ENCODE measurements at places on chromosomes 6 and 20.

DNA sequence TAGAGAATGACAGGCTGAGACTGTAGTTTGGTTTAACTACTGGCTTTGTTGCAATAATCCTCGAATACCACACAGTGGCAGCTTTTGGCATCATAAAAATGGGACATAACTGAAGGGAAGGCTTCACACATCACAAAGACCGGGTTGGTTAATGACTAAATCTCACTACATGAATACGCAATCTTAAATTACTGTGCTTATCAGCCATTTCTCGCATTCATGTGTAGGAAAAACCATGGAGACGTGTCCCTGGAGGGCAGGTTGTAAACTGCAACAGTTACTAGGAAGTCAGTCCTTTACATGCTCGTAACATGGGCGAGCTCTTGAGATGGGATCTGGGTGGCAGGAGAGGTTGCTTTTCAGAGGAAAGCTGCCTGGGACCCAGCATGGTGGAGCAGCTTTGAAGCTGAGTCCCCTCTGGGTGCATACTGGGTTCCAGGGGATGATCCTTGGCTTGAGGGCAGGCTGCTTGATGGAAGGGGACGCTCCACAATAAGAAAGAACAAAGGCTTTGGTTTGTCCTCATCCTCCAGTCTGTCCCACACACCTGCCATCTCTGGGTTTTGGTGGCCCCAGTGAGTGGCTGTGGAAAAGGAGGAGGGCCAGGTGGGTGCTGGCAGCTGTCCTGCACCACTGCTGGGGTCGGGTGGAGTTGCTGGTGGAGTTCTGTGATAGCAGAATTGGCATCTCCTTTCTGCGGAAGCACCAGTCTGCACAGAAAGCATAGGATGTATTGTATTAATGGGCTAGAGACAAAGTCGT is 2.1 kb downstream of the RPS21 start:
- DNase-seq: no peak
- H3K36me3 ChIP-seq: no peaks in the 10 kb centered on the region
- peaks cover 23% of the 10 kb centered on the region for H3K4me1 ChIP-seq
- H3K4me3 ChIP-seq: no peak overlapping the region

- H3K4me1 ChIP-seq: no peaks in the 10 kb centered on the region
- no peaks in the 10 kb centered on the region for H3K27me3 ChIP-seq
- no peak for DNase-seq
- no peaks in the 10 kb centered on the region for H3K36me3 ChIP-seq
- no peak overlapping the region for H3K27ac ChIP-seq
These were observed 11.1 kb downstream of the MAP1LC3A start for GRCh38 chr20:34569598-34569997.

DNA sequence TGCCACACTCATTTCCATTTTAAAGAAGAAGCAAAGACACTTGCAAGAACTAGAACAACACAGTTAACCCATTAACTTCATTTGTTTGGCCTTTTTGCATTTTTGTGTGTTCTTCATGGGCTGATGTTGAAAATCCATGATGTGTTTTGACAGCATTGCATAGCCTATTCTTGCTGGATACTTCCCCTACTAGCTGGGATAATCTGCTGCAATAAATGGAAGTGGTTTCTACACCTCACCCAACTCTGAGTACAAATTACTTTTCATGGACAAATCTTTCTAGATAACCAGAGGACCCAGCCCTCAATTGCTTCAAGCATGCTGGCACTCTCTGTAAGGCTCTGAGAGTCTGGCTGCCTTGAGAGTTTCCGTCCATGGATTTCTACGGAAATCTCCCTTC is 26.5 kb downstream of the CST9L start:
- H3K36me3 ChIP-seq: no peaks in the 10 kb centered on the region
- DNase-seq: no peak
- no peak overlapping the region for H3K27ac ChIP-seq

DNA sequence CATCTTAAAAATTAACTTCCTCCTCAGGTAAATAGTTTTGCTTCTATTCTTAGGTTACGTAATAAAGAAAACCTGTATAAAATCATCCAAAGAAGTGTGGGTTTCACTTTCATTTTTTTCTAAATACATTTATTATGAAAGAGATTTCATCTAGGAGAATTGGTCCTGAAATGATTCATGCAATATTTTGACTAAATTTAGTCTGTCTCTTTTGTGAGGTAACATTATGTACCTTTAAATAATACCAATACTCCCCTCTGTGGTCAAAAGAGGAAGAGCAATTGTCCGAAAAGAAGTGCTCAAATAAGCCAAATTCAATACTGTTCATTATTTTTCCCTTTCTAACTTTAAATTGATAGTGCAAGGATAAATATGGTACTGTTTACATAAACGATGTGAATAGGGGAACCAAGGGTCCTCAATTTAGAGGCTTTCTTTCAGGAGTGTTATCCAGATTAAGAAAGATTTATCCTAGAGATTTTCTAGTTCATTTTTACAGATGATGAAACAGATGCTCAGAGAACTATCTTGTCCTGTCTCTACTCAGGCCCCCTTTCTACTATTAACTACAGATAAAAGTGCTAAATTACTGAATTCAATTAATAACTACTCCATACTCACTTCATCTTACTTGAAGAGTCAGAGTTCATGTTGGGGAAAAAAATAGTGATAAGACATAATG is 26.2 kb downstream of the CYP39A1 start:
- no peak for DNase-seq
- no peaks in the 10 kb centered on the region for H3K36me3 ChIP-seq
- no peaks in the 10 kb centered on the region for H3K27me3 ChIP-seq
- H3K4me1 ChIP-seq: no peaks in the 10 kb centered on the region

GRCh38 chr20:40781327-40782042 is 92.4 kb upstream of the MAFB start:
- no peaks in the 10 kb centered on the region for H3K4me1 ChIP-seq
- H3K36me3 ChIP-seq: no peaks in the 10 kb centered on the region
- DNase-seq: no peak
- H3K27ac ChIP-seq: no peak overlapping the region
- no peaks in the 10 kb centered on the region for H3K27me3 ChIP-seq
